Heart left ventricle (tissue), 16 donors: ENCODE measurements at places on chromosomes 6 and 20. TPM values are rescaled to one million over a fixed set of nuclear protein-coding genes. Genes with fewer than 3 reads are reported as not detected.

DNA sequence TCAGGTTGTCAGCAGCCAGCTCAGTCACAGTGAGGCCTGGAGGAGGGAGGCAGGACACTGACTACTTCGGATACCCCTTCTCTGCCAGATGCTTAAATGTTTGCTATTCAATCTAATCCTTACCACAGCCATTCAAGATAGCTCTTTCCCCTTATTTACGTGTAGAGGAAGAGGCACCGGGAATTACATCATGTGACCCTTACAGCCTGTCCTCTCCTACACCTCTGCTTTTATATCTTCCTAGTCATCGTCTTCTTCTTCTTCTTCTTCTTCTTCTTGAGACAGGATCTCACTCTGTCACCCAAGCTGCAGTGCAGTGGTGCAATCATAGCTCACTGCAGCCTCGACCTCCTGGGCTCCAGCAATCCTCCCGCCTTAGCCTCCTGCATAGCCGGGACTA, 148.1 kb upstream of the NEDD9 start:
- no peaks in the 10 kb centered on the region for H3K36me3 ChIP-seq
- H3K4me3 ChIP-seq, result no peak overlapping the region
- H3K4me1 ChIP-seq, result peaks cover 8% of the 10 kb centered on the region
- no peaks in the 10 kb centered on the region for H3K27me3 ChIP-seq
- no peak overlapping the region for H3K27ac ChIP-seq

DNA sequence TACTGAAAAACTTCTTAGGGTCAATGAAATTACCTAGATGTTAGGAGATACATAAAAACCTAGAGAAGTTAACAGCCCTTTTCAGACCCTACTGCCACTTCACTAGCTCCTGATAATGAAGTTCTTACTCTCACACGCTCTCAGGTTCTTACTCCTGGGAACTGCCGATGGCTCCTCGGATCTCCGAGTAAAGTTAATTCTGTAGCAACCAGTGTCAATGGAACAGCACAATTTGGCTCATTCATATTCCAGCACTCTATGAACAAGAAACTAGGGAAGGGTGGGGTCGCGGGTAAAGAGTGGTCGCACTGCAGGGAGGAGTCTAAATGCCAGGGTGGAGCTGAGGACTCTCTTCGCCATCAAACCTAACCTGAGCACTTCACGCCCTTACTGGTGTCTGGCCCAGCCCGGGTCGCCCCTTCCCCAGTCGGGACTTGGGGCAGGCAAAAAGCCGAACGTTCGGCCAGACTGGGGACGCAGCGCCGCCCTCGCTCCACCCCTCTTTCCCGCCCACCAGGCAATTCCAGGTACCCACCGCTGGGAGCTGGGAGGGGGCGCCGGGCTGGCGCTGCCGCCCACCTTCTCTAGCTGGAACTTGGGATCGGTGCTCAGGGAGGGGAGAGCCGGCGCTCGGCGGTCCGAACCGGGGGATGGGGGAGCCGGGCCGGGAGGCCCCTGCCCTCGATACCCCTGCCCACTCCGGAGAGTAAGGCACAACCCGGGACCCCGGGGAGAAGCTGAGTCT, 744 bp downstream of the RAB23 start:
- DNase-seq, result peak; percentile 64
- H3K36me3 ChIP-seq, result no peaks in the 10 kb centered on the region
- peak overlapping the region; percentile 64 for H3K4me3 ChIP-seq
- no peaks in the 10 kb centered on the region for H3K4me1 ChIP-seq
- peak overlapping the region; percentile 84 for H3K27ac ChIP-seq

GRCh38 chr6:33716379-33716778, 4.9 kb upstream of the UQCC2 start:
- H3K4me3 ChIP-seq, result no peak overlapping the region
- H3K27me3 ChIP-seq, result no peaks in the 10 kb centered on the region
- no peaks in the 10 kb centered on the region for H3K36me3 ChIP-seq
- no peak overlapping the region for H3K27ac ChIP-seq
- peaks cover 18% of the 10 kb centered on the region for H3K4me1 ChIP-seq

GJA1 gene
- total RNA-seq, result 208 TPM
